ENCODE measurements at places on chromosomes 11 and 22.

DNA sequence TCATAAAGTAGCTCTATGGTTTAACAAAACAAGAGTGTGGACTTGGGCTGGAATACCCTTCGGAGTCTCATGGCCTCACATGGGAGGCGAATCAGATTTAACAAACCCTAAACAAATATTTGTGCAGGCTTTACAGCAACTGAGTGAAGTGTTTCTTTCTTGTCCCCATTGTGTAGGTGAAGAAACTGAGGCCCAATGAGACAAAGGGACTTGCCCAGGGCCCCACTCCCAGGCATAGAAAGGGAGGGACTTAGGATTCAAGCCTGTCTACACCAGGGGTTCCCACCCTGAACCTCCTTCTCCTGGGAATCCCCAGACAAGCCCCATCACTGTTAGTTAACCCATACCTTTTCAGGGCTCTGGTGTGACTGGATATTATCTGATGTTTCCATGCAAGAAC lies 55.1 kb upstream of the CRYBB3 start:
- no peak for DNase-seq

- no peak for DNase-seq
Measured at GRCh38 chr11:23723861-23724260, 773.0 kb upstream of the LUZP2 start.

DNA sequence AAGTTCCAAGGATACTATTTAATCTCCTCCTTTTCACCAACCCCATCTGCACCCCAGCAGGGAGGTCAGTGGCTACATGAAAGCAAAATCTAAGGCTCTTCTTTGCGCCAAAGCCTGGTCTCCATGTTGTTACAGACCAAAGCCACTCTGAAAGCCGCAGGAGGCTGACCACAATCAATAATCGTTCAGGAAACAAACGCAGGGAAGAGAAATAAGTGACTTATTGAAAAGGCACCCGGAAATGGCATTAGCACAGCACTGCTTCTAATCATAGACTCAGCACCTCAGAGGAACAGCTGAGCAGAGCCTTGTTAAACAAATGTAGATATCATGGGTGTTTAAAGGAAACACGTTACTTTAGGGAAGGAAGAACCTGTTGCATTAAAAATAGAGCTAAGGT lies 183.9 kb downstream of the KIRREL3 start:
- no peak for DNase-seq

- DNase-seq: no peak
Measured at GRCh38 chr22:39595622-39596172, 25.1 kb downstream of the CACNA1I start.

DNA sequence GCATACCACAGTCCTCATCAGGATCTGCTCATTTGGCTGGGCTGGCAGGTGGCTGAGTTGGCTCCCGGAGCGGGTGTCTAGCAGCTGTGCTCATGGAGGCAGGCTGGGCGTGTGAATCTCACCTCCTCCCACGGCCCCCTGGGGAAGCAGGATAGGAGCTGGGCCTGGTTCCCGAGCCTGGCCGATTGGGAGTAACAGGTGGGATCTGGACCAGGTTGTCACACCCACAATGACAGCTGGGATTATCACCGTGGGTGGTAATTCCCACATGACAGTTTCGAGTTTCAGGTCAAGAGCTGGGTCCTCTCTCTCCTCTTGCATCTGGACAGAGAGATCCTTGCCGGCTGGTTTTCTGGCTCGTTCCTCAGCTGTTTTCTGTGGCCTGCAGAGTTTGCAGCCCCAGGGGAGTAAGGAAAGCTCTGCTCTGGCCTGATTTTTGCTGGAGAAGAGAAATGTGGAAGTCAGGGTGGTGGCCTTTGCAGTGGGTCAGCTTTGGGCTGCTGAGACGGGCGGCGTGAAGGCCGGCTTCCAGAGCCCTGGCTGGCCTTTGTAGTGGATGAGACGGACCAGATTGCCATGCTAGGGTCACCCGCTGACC lies 57.0 kb downstream of the BCR start:
- DNase-seq: no peak

DNA sequence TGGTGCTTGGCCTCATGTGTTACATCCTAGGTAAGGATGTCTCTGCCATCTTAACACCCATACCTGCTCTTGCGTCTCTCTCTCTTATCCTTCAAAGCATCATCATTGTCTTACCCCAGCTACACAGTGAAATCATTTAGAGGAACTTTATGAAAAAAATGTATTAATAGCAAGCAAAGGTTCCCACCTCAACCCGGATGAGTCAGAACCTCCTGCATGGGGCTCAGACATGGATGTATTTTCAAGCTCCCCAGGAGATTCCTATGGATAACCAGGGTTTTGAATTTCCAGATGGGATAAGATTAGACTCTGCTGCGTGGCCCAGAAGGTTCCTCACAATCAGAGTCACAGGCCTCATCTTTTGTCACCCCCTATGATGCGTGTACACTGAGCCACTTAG lies 89.1 kb upstream of the NNMT start:
- no peak for DNase-seq

GRCh38 chr11:104105155-104105554 lies 58.8 kb downstream of the PDGFD start:
- DNase-seq: no peak

DNA sequence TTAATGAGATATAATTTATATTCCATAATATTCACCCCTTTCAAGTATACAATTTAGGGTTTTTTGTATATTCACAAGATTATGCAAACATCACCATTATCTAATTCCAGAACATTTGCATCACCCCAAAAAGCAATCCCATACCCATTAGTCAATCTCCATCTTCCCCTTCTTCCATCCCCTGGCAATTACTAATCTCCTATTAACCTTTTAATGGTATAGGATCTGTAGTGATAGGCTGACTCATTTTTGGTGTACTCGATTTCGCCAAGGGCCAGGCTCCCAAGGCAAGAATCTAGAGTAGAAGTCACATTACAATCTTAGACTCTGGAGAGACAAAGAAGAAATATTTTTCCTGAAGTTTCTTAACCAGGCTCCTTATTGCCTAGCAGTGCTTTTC lies 113.4 kb downstream of the GAB2 start:
- DNase-seq: no peak

DNA sequence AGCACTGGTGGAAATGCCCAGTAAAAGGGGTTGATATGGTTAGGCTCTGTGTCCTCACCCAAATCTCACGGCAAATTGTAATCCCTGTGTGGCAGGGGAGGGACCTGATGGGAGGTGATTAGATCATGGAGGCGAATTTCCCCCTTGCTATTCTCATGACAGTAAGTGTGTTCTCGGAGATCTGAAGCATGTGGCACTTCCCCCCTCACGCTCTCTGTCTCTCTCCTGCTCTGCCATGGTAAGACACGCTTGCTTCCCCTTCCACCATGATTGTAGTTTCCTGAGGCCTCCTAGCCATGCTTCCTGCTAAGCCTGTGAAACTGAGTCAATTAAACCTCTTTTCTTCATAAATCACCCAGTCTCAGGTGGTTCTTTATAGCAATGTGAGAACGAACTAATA lies 37.4 kb downstream of the PACSIN2 start:
- DNase-seq: no peak
